ENCODE measurements at places on chromosomes 7 and 10.

- peak; percentile 78 for DNase-seq
These were observed 85.5 kb upstream of the PRKG1 start for GRCh38 chr10:50988792-50989191.

DNA sequence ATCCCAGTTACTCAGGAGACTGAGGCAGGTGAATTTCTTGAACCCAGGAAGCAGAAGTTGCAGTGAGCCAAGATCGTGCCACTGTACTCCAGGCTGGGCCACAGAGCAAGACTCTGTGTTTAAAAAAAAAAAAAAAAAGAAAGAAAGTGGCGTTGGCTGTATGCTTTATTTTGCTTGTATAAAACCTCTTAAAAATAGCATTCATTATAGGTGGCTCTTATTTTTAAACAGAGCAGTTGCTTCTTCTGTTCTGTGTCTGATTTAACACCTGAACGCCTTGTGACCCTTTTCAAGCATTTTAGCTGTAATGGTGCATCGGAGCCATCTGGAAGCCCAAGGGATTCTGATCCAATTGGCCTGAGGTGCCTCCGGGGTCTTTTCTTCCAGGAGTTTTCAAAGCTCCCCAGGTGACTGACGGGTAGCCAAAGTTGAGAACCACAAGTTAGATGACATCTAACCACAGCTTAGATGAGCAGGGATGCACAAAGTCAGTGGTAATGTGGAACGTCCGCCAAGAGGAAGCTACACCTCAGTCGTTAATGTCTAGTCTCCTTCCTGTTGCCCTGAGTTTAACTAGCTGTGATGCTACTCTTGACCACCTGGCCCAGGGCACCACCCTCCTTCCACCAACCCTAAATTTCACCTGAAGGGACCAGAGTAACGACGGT lies 274.6 kb upstream of the KLF6 start:
- DNase-seq, result no peak

DNA sequence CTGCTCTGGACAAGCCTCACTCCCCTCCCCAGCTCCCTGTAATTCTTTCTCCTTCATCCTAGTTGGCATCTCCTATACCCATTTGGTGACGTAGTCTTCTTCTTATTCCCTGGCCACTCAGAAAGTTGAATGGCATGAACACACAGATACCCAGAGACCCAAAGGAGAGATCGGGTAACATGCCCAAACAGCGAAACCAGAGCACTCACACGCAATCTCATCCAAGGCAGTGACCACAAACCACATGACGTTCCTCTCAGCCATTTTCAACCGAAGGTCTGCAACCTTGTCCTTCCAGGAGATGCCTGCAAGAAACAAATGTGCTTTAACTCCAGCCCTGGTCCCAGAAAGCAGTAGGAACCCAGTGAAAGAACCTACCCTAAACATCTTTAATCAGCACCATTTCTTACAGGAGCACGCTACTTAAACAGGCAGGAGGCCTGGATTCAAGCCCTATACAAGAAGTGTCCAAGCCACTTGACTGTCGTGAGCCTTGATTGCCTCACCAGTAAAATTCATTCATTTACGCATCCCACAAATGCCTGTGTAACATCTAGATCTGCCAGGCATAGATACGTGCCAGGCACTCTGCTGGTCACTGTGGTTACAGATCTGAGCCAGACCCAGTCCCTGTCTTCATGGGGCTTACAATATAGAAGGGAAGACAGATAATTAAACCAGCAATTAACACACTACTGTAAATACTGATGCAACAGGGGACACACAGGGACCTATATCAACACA lies 37.1 kb downstream of the XPNPEP1 start:
- DNase-seq, result no peak

DNA sequence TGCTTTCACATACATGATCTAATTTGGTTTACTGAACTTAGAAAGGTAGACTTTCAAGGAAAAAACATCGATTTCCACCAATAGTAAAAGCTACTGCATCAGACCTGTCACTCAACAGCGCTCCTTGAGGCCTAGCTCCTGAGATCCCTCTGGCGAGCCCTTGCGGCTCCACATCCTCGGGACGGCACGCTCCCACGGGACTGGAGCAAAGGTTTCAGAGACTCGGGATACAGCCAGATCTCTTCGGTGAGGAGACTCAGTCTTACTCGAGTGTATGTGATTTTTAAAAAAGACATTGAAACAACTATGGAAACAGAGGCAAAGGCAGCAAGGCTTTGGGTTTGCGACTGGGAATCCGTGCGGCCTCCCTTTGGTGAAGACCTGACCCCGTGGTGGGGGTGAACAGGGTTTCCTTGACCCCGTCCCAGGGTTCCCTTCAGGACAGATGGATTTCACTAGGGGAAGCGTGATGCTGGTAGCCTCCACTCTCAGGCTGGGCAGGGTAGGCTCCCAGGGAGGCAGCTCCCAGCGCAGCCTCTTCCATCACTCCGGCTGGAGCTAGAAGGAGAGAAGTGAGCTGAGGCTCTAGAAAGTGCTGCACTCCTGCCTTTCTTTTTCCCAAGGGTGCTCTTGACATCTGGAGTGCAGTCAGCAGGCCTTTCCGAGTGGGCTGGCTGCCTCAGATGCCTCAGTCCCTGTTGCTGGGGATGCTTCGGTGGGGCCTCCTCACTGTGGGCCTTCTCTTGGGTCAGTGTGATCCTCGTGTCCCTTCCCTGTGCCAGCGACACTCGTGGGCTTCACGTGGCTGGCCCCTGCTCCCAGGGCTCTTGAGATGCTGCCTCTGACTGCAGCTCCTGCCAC lies 5.8 kb upstream of the ATP6V0E2 start:
- no peak for DNase-seq

- DNase-seq, result no peak
These were observed 32.6 kb upstream of the AP5Z1 start for GRCh38 chr7:4742852-4743251.

DNA sequence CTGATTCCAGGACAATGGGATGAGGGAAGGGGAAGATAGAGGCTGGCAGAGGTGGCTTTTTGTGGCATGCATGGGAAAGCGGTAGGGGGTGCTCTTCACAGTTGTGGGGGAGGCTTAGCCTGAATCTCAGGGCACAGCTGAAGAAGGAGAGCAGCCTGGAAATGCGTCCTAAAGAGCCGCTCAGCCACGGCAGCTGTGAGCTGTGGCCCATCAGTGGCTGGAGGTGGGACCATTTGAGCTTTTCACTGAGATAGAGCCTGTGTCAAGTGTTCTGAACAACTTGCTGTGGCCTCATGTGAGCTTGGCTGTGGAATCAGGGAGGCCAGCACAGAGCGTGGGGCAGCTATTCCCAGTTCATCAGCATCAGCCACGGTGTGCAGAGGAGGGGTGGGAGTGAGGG lies 100.3 kb upstream of the INSYN2A start:
- no peak for DNase-seq

DNA sequence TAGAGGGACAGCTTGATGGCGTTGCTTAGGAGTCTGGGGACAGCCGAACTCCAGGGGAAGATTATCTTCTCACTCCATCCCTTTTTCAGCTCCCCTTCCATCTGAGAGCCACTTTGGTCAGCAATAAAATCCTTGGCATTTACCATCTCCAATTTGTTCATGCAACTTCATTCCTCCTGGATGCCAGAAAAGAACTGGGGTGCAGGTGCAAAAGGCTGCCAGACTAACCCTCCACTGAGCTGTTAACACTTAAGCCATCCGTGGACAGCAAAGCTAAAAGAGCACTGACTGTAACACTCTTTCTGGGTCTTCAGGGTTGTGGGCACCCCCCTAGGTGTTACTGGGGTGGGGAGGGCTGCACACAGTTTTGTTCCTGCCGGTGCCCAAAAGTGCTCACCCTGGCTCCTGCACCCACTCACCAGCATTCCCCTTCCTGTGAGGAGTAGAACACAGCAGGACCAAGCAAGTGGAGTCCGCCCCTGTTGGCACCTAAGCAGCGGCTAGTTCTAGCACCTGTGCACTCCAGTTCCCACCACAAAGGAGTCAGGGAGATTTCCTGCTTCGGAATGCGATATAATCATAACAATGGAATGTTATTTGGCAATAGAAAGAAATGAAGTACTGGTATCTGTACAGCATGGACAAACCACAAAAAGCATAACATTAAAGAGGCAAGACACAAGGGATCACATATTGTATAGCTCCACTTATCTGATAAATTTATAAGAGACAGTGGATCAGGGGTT lies 95.1 kb downstream of the NPY start:
- DNase-seq, result peak; percentile 82

GRCh38 chr7:42090806-42091205 lies 146.2 kb downstream of the GLI3 start:
- DNase-seq, result no peak

- DNase-seq, result no peak
These were observed 197.0 kb upstream of the ZMIZ1 start for GRCh38 chr10:78871796-78872195.

- DNase-seq, result peak; percentile 28
These were observed 9.9 kb downstream of the SGMS1 start for GRCh38 chr10:50613726-50614443.

Data from PC-3 (cell line).